HepG2 (cell line): ENCODE measurements at places on chromosomes 4 and X. TPM values are rescaled to one million over a fixed set of nuclear protein-coding genes. Genes with fewer than 3 reads are reported as not detected.

Gene TEX11
- not detected in 2 replicates for total RNA-seq

Gene UTP14A
- total RNA-seq: 19.0 and 27.4 TPM in 2 replicates

Gene XAGE2
- not detected in 2 replicates for total RNA-seq

Gene ZC4H2
- total RNA-seq: 6.1 and 9.3 TPM in 2 replicates

DNA sequence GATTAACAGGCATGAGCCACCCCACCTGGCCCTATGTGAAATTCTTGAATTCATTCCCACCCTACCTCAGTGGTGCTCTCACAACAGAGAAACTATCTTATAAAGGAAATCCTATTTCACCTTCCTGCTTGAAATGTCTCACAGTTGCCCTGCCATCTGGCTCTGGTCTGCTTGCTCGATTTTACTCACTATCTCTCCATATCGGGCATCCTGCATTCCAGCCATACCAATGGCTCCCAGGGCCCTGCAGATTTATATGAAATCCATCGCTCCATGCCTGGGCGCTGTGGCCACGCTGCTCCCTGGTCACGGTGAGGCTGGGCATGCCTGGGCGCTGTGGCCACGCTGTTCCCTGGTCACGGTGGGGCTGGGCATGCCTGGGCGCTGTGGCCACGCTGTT is 15.8 kb downstream of the SORBS2 start:
- no peaks in the 10 kb centered on the region for H3K27me3 ChIP-seq
- no peak overlapping the region for H3K27ac ChIP-seq
- DNase-seq: no peak

- H3K36me3 ChIP-seq: no peaks in the 10 kb centered on the region
- no peaks in the 10 kb centered on the region for H3K4me1 ChIP-seq
- H3K27ac ChIP-seq: no peak overlapping the region
Measured at GRCh38 chrX:19981947-19982346, 8.9 kb downstream of the BCLAF3 start.

- no peaks in the 10 kb centered on the region for H3K27me3 ChIP-seq
- H3K27ac ChIP-seq: no peak overlapping the region
- H3K36me3 ChIP-seq: no peaks in the 10 kb centered on the region
- no peaks in the 10 kb centered on the region for H3K4me1 ChIP-seq
- no peak overlapping the region for H3K4me3 ChIP-seq
- DNase-seq: no peak
Measured at GRCh38 chr4:19689511-19689910, 562.2 kb upstream of the SLIT2 start.

DNA sequence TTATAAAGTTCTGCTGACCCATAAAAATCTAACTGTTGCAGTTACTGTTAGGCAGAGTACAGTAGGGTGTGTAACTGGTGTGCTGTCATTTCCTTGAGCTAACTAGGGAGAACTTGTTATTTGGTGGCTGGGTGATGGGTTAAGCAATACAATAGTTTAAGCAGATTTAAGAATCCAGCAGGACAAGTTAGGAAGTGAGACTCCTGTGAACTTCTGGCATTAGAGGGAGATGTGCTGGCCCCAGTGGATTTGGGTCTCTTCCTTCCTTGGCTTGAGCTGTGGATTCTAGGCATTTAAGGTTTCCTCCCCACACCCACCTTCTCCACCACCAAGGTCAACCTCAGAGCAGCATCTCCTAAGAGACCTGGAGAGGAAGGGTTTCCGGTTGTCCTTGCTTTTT is 70.5 kb downstream of the CLCN5 start:
- no peak overlapping the region for H3K27ac ChIP-seq
- H3K27me3 ChIP-seq: no peaks in the 10 kb centered on the region
- no peak for DNase-seq
- H3K4me3 ChIP-seq: no peak overlapping the region
- H3K36me3 ChIP-seq: no peaks in the 10 kb centered on the region

DNA sequence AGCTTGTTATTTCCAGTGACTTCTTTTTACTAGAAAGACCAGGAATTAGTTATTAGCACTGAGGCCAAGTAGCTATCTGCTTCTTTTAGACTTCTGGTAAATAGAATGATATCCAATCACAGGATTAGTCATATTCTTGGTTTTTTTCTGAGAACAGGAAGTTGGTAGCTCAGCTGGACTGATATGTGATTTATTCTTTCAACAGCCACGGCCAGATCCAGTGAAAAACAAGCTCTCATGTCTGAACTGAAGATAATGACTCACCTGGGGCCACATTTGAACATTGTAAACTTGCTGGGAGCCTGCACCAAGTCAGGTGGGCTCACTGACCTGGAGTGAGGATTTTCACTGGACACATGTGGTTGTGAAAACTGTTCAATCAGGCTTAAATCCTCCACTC is 48.6 kb downstream of the PDGFRA start:
- no peak overlapping the region for H3K27ac ChIP-seq
- no peaks in the 10 kb centered on the region for H3K27me3 ChIP-seq
- no peak for DNase-seq
- H3K4me1 ChIP-seq: no peaks in the 10 kb centered on the region
- H3K36me3 ChIP-seq: no peaks in the 10 kb centered on the region
